Activated CD4-positive, alpha-beta T cell treated with anti-CD3 and anti-CD28 coated beads, Interleukin-2, amount 10 ng/mL, durations not matched to agents 7 days and 5 days (primary cell): ENCODE measurements at places on chromosomes 1 and 21. TPM values are rescaled to one million over a fixed set of nuclear protein-coding genes. Genes with fewer than 3 reads are reported as not detected.

DNA sequence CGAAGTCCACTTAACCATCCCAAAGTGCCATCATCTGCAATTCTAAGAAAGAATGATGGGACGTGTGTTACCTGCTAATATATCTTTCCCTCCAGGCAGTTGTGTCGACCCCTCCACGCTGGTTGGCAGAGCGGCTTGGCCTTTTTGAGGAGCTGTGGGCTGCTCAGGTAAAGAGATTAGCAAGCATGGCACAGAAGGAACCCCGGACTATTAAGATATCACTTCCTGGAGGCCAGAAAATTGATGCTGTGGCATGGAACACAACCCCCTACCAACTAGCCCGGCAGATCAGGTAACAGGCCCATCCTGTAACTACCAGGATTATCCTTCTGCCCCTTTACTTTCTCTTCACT is 520 bp downstream of the TARS2 start:
- DNase-seq = no peak
- peak overlapping the region; percentile 98 for H3K27ac ChIP-seq
- no peaks in the 10 kb centered on the region for H3K27me3 ChIP-seq
- H3K36me3 ChIP-seq = peaks cover 23% of the 10 kb centered on the region
- H3K4me1 ChIP-seq = peaks cover 22% of the 10 kb centered on the region

DNA sequence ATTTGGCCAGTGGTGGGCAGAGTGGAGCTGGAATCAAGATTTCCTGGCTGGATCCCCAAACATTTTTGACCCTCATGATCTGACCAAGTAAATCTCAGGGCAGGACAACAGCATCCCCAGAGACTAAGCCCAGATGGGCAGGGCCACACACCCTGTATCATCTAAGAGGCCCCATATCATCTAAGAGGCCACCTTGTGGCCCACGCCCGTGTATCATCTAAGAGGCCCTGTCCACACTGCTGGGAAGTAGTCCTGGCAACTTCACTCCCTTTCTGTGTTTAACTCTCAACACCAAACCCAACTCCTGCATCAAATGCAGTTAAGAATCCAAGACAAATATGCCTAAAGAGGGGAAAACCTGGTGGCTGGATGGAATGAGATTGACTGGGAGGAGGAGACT is 81.6 kb upstream of the SSX2IP start:
- H3K4me1 ChIP-seq = peaks cover 3% of the 10 kb centered on the region
- H3K27ac ChIP-seq = no peak overlapping the region
- no peak overlapping the region for H3K4me3 ChIP-seq
- peaks cover 30% of the 10 kb centered on the region for H3K27me3 ChIP-seq
- DNase-seq = no peak

DNA sequence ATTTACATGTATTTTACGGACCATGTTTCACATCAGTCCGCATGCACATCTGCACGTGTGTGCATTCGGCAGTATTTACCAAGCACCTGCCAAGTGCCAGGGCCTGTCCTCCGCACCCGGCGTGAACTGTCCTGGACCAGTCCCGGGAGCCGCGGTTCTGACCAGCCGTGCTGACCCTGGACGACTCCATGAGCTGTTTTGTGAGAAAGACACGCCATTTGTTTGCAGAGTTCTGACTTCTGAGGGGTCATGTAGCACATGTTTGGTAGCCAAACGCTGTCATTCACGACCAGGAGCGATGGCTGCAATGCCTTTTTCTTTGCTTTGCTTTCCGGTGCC is 3.3 kb upstream of the OLIG2 start:
- H3K4me3 ChIP-seq = peak overlapping the region; percentile 60
- DNase-seq = no peak
- H3K36me3 ChIP-seq = peaks cover 17% of the 10 kb centered on the region
- H3K27me3 ChIP-seq = peaks cover 87% of the 10 kb centered on the region

WNT9A gene
- 0.40 TPM for total RNA-seq

AMY2A gene
- total RNA-seq = not detected

SLAMF8 gene
- 0.89 TPM for total RNA-seq

DNA sequence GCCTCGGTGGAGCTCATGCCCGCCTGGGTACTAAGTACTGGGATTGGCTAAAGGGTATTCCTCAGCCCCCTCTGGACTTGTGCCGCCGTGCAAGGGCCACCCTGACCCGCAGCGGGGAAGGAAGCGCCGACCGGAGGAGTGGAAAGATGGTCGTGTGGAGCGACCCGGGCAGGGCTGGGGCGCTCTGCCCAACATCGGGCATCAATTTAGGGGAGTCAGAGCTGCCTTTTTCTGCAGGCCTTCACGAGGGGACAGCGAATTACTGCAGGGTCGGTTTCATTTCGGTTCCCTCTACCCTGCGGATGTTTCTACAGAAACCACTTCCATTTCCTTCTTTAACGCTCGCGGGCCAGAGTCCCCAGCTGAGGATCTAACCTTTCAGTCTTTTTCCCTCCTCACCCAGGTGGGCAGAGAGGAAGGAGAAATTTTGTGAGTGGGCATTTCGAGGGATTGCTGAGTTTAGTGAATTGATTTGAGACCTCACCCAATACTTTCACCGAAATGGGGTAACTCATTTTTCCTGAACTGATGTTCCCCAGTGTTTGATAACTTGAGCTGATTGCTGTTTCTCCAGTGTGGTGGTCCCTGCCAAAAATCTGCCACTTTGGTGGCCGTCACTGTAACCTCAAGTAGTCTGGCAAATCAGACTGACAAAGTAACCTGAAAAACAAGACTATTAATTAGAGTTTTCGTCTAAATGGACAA is 1.1 kb downstream of the TOR1AIP1 start:
- H3K27me3 ChIP-seq = no peaks in the 10 kb centered on the region
- peak overlapping the region; percentile 99 for H3K27ac ChIP-seq
- peak overlapping the region; percentile 87 for H3K4me3 ChIP-seq
- H3K4me1 ChIP-seq = peaks cover 58% of the 10 kb centered on the region
- peaks cover 23% of the 10 kb centered on the region for H3K36me3 ChIP-seq
- peak; percentile 60 for DNase-seq

CDCA8 gene
- 85.5 TPM for total RNA-seq

- no peaks in the 10 kb centered on the region for H3K27me3 ChIP-seq
- no peak overlapping the region for H3K27ac ChIP-seq
- no peaks in the 10 kb centered on the region for H3K4me1 ChIP-seq
- no peak for DNase-seq
- H3K36me3 ChIP-seq = no peaks in the 10 kb centered on the region
Measured at GRCh38 chr1:76669131-76669530, 198.1 kb upstream of the ST6GALNAC5 start.

DENND1B gene
- 23.9 TPM for total RNA-seq

GRCh38 chr1:37458551-37458950 is 15.8 kb upstream of the ZC3H12A start:
- H3K27ac ChIP-seq = no peak overlapping the region
- H3K4me3 ChIP-seq = no peak overlapping the region
- H3K36me3 ChIP-seq = peaks cover 3% of the 10 kb centered on the region
- no peak for DNase-seq

GRCh38 chr1:115676498-115677181 is 34.9 kb downstream of the VANGL1 start:
- H3K27me3 ChIP-seq = no peaks in the 10 kb centered on the region
- no peak overlapping the region for H3K27ac ChIP-seq
- DNase-seq = no peak
- no peak overlapping the region for H3K4me3 ChIP-seq

GRCh38 chr1:147794570-147794969 is 34.2 kb upstream of the GJA5 start:
- no peaks in the 10 kb centered on the region for H3K4me1 ChIP-seq
- H3K36me3 ChIP-seq = no peaks in the 10 kb centered on the region
- no peak overlapping the region for H3K4me3 ChIP-seq
- peaks cover 13% of the 10 kb centered on the region for H3K27me3 ChIP-seq

DNA sequence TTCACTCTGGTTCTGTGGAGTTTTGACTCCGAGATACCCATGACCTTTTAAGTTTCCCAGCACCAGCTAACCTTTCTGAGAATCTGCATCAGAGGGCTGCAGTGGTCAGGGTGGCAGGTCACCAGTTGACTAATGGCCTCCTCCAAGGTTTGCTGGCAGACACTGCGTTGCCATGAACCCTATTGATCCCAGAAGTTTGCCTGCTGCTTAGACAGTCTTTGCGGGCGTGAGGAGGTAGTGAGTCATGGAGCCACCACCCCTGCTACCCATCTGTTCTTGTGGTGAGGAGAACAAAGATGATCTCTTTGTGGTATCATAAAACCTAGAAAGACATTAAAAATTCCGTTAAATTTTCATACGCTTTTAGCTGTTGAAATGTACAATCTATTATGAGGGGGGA is 180.4 kb downstream of the FGGY start:
- H3K27me3 ChIP-seq = no peaks in the 10 kb centered on the region
- no peaks in the 10 kb centered on the region for H3K36me3 ChIP-seq

GRCh38 chr1:16905110-16905867 is 9.5 kb downstream of the RNU1-2 start:
- H3K27me3 ChIP-seq = no peaks in the 10 kb centered on the region
- H3K4me1 ChIP-seq = peaks cover 41% of the 10 kb centered on the region
- H3K4me3 ChIP-seq = no peak overlapping the region
- DNase-seq = peak; percentile 56
- H3K27ac ChIP-seq = no peak overlapping the region

- DNase-seq = no peak
- H3K27ac ChIP-seq = no peak overlapping the region
- peaks cover 7% of the 10 kb centered on the region for H3K27me3 ChIP-seq
- H3K36me3 ChIP-seq = no peaks in the 10 kb centered on the region
Measured at GRCh38 chr1:16111771-16112595, 38.5 kb upstream of the FAM131C start.

C1QC gene
- total RNA-seq = not detected

- no peaks in the 10 kb centered on the region for H3K27me3 ChIP-seq
- peaks cover 89% of the 10 kb centered on the region for H3K4me1 ChIP-seq
- peak overlapping the region; percentile 62 for H3K4me3 ChIP-seq
Measured at GRCh38 chr1:198678901-198679329, 40.1 kb downstream of the PTPRC start.

- peaks cover 2% of the 10 kb centered on the region for H3K4me1 ChIP-seq
- H3K4me3 ChIP-seq = no peak overlapping the region
- H3K27me3 ChIP-seq = no peaks in the 10 kb centered on the region
- H3K36me3 ChIP-seq = no peaks in the 10 kb centered on the region
Measured at GRCh38 chr1:172086137-172086536, 244.8 kb downstream of the DNM3 start.

- no peak for DNase-seq
- no peaks in the 10 kb centered on the region for H3K36me3 ChIP-seq
- H3K4me3 ChIP-seq = no peak overlapping the region
- peaks cover 8% of the 10 kb centered on the region for H3K27me3 ChIP-seq
Measured at GRCh38 chr1:168691541-168691940, 37.5 kb downstream of the DPT start.

GRCh38 chr1:7953850-7954609 is 7.5 kb upstream of the PARK7 start:
- DNase-seq = peak; percentile 79
- peak overlapping the region; percentile 85 for H3K4me3 ChIP-seq
- H3K27ac ChIP-seq = peak overlapping the region; percentile 96
- H3K27me3 ChIP-seq = no peaks in the 10 kb centered on the region
- H3K4me1 ChIP-seq = peaks cover 43% of the 10 kb centered on the region
- H3K36me3 ChIP-seq = no peaks in the 10 kb centered on the region

CAMK1G gene
- not detected for total RNA-seq

NBPF4 gene
- 0.10 TPM for total RNA-seq

- no peak for DNase-seq
- peaks cover 43% of the 10 kb centered on the region for H3K36me3 ChIP-seq
- no peaks in the 10 kb centered on the region for H3K27me3 ChIP-seq
Measured at GRCh38 chr1:36349241-36349671, 25.8 kb upstream of the EVA1B start.

GRCh38 chr1:4654764-4655673 is 610 bp downstream of the AJAP1 start:
- no peak overlapping the region for H3K4me3 ChIP-seq
- H3K36me3 ChIP-seq = no peaks in the 10 kb centered on the region
- no peaks in the 10 kb centered on the region for H3K4me1 ChIP-seq
- H3K27ac ChIP-seq = no peak overlapping the region

GRCh38 chr21:45074048-45074817 is at the start of gene ADARB1:
ADARB1 (plus strand) TSS chr21:45074580; CDS start chr21:45171657, 97,077 bp downstream.
- H3K27ac ChIP-seq = peak within 1 kb of the TSS; percentile 94
- peaks cover 44% of the 10 kb centered on the region for H3K4me1 ChIP-seq
- DNase-seq = peak; percentile 55
- H3K27me3 ChIP-seq = no peaks in the 10 kb centered on the region
- H3K4me3 ChIP-seq = peak within 1 kb of the TSS; percentile 96

DNA sequence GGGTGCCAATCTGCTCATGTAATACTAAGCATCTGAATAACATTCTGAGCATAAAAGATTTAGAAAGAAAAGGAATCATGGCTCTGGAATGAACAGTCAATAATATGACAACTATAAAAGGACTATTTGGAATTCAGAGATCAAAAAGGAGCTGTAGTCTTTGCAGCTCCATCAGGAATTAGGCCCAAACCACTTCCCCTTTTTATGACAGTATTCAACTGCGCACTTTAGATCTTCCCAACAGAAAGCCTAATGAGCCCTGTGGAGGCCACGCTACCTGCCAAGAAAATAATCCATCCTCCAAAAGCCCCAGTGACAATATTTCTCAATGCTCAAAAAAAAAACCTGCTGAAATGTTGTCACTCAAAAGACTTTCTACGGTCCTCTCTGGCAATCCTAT is 163.2 kb downstream of the SNX7 start:
- no peaks in the 10 kb centered on the region for H3K4me1 ChIP-seq
- no peak overlapping the region for H3K4me3 ChIP-seq
- no peak for DNase-seq
- H3K27me3 ChIP-seq = no peaks in the 10 kb centered on the region
